Activated CD8-positive, alpha-beta memory T cell treated with anti-CD3 and anti-CD28 coated beads, Interleukin-2, amount 50 U/mL, for 4 hours (primary cell): ENCODE measurements at places on chromosomes 16 and 17.

- DNase-seq: no peak
Measured at GRCh38 chr16:1375741-1376410, 24.1 kb downstream of the GNPTG start.

- no peak for DNase-seq
Measured at GRCh38 chr16:88379694-88380040, 3.1 kb upstream of the ZNF469 start.

- no peak for DNase-seq
Measured at GRCh38 chr16:56424404-56424764, 961 bp downstream of the AMFR start.

GRCh38 chr16:85998171-85998867, 99.4 kb downstream of the IRF8 start:
- no peak for DNase-seq

DNA sequence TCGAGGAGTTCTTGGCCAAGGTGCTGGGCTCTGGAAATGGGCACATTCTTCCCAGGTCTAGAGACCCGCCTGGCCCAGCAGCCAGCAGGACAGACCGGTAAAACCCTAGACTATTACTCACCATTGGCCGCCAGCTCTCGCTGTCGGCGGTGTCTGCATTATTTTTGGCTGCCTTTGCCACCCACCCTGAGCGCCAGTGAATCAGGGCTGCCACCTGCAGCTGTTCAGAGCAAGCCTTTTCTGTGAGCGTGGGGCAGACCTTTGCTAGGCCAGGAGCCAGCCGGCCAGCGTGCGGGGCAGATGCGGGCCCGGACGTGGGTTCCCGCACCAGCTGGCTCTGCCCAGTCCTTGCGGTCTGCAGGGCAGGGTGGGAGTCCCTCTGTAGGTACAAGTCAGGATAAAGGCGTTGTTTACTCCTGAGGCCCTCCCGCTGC, 15.8 kb upstream of the CLEC18A start:
- no peak for DNase-seq
